ENCODE measurements at places on chromosomes 2 and 18. TPM values are rescaled to one million over a fixed set of nuclear protein-coding genes. Genes with fewer than 3 reads are reported as not detected.

Gene MEP1B
- total RNA-seq, result not detected

Gene FEZ2
- total RNA-seq, result 36.1 TPM

- H3K27me3 ChIP-seq, result no peaks in the 10 kb centered on the region
- H3K4me1 ChIP-seq, result no peaks in the 10 kb centered on the region
- no peak overlapping the region for H3K27ac ChIP-seq
- no peak overlapping the region for H3K4me3 ChIP-seq
- H3K36me3 ChIP-seq, result no peaks in the 10 kb centered on the region
Observed at GRCh38 chr2:173216668-173217067, 138.0 kb upstream of the CDCA7 start.

DNA sequence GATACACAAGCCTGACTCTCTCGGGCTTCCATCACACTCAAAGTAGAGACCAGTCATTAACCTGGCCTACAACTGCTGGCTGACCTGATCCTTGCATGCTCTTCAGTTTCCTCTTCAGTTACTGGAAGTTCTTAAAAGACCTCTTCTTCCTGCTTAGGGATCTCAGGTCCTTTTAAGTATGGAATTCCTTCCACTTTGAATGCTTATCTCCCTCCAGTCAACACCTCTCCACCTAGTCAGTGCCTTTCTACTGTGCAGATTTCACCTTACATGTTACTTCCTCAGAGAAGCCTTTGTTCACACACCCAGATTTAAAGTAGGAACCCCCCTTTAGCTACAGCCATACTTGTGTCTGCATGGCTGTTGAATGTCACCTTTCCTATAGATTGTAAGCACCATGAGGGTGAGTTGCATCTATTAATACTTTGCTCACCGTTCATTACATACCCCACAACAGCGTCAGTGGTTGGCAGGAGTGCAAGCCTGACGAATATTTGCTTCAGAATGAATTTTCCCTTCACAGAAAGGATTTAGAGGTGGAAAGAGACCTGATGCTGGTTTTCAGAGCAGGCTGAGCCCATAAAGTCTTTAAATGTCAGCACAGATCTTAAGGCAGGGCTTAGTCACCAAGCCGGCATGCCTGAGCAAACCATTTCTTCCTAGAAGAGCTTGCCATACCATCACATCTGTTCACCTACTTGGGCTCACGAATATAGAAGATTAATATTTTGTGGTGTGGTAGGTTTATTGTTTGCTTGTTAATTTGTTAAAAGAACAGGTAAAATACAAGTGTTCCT, 90.1 kb downstream of the ACVR1 start:
- H3K27me3 ChIP-seq, result no peaks in the 10 kb centered on the region
- H3K27ac ChIP-seq, result no peak overlapping the region
- no peaks in the 10 kb centered on the region for H3K36me3 ChIP-seq
- no peak overlapping the region for H3K4me3 ChIP-seq
- no peaks in the 10 kb centered on the region for H3K4me1 ChIP-seq

GRCh38 chr2:55092439-55092838, 42.2 kb upstream of the RTN4 start:
- H3K4me3 ChIP-seq, result peak overlapping the region; percentile 19
- H3K27ac ChIP-seq, result peak overlapping the region; percentile 98
- peaks cover 84% of the 10 kb centered on the region for H3K4me1 ChIP-seq
- peak; percentile 91 for DNase-seq
- H3K36me3 ChIP-seq, result no peaks in the 10 kb centered on the region

Gene CMPK2
- not detected for total RNA-seq

Gene NAT8
- total RNA-seq, result not detected

Gene PROM2
- total RNA-seq, result 147 TPM

Gene CHST9
- total RNA-seq, result not detected
